ENCODE measurements at places on chromosomes 13 and 19.

DNA sequence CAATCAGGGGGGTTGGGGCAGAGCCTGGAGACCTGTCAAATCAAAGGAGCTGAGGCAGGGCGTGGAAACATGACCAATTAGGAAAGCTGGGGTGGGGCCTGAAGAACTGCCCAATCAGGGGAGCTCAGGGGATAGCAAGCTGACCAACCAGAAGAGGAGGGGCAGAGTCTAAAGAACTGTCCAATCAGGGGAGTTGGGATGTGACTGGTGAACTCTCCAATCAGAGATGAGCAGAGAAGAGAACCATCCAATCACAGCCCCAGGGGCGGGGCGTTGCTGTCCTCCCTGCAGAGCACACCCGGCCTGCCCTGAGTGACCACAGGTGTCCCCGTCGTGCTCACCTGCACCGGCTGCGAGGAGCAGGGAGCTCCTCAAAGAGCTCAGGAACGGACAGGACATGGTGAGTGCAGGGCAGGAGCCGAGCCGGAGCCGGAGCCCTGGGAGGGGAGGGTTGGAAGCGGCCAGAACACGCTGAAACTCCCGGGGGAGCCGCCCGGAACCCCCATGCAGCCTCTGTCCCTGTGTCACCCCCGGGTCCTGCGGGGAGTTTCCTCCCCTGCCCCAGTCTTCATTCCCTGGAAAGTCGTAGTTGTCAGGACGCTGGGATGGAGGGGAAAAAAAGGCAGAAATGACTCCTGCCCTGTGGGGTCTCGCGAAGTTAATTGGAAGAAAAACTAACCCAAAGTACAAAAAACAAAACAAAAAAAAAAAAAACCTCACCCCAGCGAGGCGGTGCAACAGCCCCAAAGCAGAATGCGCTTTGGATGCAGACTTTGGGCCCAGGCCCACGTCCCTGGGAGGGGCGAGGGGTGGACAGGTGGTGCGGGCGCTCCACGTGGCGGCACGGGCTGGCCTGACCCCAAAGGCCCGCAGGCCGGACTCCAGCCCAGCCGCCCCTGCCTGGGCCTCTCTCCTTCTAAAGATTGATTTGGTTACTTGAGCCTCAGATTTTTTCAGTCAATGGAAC lies at the start of gene ZNF556:
TSS of gene ZNF556 (plus strand) at position 311 of the 967 bp plus-strand sequence. CDS start at position 398, 87 bp downstream.
- no peak for DNase-seq

GRCh38 chr19:14103310-14103709 lies 12.8 kb upstream of the SAMD1 start:
- DNase-seq = no peak

DNA sequence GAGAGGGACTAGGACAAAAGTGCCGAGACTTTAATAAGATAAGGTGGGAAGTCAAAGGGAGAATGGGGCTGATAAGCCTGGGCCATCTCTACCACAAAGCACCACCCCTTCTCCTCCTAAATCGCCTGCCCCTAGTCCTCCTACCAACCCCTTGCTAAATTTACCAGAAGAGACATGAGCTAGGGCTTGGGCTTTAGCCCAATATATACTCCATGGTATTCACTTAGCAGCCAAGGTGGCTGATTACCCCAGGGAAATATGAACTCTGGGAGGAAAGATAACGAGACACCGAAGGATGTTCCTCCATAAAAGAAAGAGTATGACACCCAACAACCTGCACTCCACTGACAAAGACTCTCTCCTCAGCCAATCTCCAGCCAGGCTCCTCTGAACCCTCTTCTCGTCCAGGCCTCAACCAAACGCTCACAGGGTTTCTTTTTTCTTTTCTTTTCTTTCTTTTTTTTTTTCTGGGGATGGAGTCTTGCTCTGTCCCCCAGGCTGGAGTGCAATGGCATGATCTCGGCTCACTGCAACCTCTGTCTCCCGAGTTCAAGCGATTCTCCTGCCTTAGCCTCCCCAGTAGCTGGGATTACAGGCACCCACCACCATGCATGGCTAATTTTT lies 610.2 kb downstream of the UQCRFS1 start:
- DNase-seq = no peak

DNA sequence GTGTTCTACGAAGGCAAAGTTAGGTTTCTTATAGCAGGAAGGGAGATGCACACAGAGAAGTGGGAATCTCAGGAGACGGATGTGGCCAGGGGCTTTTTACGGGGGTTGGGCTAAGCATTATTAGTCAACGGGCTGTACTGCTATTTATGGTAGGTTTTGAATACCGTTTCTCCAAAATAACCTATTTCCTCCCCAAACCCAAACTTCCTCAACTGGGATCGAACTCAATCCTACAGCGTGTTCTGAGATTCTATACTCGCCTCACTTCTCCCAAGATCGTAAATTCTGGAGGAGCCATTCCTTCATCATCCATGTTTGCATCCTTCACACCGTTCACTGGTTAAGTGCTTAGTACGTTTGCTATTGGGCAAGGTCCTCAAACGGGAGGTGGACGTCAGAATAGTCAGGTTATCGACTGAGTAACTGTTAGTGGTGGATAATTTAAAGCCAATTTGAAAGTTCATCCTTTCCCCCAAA lies 1.2 kb upstream of the TRIM13 start:
- peak; percentile 39 for DNase-seq

- no peak for DNase-seq
Observed at GRCh38 chr13:93356469-93356868, 129.9 kb downstream of the GPC6 start.

GRCh38 chr13:51758691-51759090 lies 45.3 kb downstream of the DHRS12 start:
- no peak for DNase-seq

- no peak for DNase-seq
Observed at GRCh38 chr19:51131780-51132680, 7.3 kb downstream of the SIGLEC9 start.

- no peak for DNase-seq
Observed at GRCh38 chr13:24192811-24193162, 32.3 kb downstream of the SPATA13 start.
